ENCODE measurements at places on chromosomes 2 and 18. TPM values are rescaled to one million over a fixed set of nuclear protein-coding genes. Genes with fewer than 3 reads are reported as not detected.

CCDC85A gene
- 1.1 TPM for total RNA-seq

GRCh38 chr2:217900010-217900779 is 102.6 kb downstream of the TNS1 start:
- peak; percentile 9 for DNase-seq

COL5A2 gene
- 56.2 TPM for total RNA-seq

DNA sequence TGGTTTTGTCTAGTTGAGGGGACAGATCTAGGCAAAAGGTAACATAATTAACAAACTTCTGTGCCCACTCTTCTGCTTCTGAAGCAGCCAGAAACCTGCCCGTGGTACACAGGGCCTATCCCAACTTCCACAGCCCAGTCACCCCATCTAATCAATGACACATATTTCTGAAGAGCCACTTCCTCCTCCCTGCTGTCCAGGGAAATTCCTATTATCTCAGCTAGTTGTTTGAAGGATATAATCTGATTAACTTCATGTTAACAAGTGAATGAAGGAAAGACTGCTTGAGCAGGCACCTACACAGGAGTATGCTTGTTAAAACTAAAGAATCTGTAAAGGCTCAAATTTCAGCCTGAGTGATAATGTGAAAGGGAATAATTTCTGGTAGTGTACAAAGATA is 61.4 kb downstream of the CCDC148 start:
- no peak for DNase-seq

DNA sequence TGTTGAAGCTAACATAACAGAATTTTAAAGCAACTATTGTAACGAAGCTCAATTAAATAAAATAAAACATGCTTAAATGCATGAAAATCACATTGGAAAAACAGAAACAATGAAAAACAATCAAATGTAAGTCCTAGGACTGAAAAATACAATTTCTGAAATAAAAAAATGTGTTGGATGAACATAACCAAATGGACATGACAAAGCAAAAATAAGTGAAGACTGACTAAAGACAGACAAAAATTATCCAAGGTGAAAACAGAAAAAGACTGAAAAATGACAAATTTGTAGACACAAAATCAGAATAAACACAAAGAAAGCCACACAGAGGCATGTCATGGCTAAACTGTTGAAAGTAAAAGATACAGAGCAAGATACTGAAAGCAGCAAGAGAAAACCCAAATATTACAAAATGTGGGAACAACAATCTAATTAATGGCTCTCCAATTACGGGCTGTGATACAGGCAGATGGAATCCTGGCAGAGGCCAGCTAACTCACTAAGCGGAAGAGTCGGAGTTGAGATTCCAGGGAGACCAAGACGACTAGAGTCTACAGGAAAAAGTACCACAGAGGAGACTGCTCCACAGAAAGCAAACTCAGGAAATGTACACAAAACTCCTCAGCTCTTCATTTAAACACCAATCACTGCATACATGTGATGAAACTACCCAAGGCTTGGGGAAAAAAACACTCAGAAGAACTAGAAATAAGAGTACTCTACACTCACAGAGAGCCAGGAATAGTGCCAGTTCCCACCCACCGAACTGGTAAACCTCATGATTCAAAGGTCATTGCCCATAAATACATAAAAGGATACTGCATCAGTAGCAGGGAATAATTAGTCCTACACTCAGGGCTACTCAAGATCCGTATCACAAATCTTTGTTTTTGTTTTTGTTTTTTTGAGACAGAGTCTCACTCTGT is 83.6 kb downstream of the ATAD2B start:
- no peak for DNase-seq

GRCh38 chr2:220000080-220000479 is 372.6 kb downstream of the SLC4A3 start:
- DNase-seq, result no peak

BARD1 gene
- 30.5 TPM for total RNA-seq

GPR55 gene
- 0.81 TPM for total RNA-seq

DNA sequence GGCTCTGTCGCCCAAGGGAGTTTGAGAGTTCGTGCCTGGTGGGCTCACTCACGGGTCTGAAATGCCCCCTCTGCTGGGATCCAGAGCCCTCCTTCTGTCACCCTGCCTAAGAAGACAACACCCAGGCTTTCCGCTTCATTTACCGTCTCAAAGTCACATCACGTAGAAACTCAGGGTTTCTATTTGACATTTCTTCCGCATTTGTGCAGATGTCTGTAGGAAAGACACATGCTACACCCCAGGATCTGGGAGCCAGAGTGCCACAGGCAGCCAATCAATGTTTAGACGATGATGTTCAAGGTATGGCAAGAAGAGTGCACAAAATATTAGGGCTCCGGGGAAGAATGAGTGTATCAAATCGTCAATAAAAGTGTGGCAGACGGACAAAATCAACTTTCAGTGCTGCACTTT is 24.4 kb upstream of the ACKR3 start:
- DNase-seq, result no peak

DNA sequence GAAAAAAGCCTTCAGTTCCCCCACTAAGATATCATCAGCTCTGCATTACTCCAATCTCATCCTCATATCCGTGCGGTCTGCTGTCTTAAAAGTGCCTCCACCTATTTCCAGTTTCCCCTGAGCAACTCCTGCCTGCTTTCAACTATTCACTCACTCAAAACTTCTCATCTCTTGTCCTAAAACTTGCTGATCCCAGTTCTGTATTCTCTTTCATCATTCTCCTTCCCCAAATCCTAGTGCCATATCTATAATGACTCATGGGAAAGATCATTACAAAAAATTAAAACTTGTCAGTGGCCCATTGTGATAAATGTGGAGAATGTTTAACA is 20.0 kb downstream of the ACVR1 start:
- no peak for DNase-seq

DNA sequence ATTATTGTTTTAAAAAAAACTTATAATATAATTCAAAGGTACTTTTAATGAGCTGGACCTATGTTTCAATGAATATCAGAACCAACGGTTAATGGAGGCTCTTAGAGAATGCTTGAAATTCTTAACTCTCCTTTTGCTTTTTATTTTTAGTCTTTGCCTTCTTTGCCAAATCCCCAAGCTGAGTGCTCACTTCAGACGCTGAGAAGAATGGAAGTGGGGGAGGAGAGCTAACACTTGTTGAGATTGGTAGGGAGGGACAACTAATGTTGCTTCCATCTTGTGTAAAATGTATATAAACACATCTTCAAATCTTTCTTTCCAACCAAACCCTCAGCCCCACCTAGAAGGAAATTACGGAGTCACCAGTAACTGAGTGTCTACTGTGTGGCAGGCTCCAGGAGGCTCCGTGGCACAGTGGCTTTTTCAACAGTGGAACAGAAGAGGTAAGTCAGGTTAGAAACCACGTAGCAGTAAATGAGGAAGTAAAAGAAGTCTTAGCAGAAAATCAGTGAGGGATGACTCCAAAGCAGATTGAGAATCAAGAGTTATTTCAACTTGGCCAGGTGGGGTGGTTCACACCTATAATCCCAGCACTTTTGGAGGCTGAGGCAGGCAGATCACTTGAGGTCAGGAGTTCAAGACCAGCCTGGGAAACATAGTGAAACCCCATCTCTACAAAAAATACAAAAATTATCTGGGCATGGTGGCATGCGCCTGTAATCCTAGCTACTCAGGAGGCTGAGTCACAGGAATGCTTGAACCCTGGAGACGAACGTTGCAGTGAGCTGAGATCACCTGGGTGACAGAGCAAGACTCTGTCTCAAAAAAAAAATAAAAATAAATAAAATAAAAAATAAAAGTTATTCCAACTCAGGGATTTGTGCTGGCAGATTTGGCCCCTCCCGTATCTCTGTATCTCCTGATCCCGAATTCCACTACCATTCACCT is 45.0 kb upstream of the CREB1 start:
- no peak for DNase-seq

Measured in PC-3 (cell line).